ENCODE measurements at places on chromosomes 6 and 20. TPM values are rescaled to one million over a fixed set of nuclear protein-coding genes. Genes with fewer than 3 reads are reported as not detected.

Gene ZC2HC1B
- not detected for total RNA-seq

Gene IP6K3
- total RNA-seq, result 5.3 TPM

Gene E2F3
- 7.5 TPM for total RNA-seq

Gene TFAP2D
- not detected for total RNA-seq

DNA sequence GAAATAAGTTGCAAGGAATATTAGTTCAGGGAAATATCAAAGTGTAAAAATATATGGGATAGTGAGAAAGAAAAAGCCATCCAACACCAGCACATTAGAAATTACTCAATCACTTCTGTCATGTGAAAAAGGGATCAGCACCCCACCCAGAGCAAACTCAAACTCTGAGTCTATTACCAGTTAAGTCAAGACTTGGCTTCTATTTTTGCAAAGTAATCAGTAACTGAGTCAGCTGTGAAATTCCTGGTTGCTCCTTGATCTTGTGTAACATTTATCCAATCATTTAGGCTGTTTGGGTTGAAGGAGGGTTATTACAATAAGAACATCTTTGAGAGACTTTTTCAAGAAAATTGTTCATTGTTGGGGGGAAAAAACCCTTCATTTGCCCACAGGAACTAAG lies 51.2 kb downstream of the SLC22A23 start:
- H3K36me3 ChIP-seq, result no peaks in the 10 kb centered on the region
- no peak overlapping the region for H3K4me3 ChIP-seq
- H3K27me3 ChIP-seq, result no peaks in the 10 kb centered on the region
- H3K27ac ChIP-seq, result no peak overlapping the region

DNA sequence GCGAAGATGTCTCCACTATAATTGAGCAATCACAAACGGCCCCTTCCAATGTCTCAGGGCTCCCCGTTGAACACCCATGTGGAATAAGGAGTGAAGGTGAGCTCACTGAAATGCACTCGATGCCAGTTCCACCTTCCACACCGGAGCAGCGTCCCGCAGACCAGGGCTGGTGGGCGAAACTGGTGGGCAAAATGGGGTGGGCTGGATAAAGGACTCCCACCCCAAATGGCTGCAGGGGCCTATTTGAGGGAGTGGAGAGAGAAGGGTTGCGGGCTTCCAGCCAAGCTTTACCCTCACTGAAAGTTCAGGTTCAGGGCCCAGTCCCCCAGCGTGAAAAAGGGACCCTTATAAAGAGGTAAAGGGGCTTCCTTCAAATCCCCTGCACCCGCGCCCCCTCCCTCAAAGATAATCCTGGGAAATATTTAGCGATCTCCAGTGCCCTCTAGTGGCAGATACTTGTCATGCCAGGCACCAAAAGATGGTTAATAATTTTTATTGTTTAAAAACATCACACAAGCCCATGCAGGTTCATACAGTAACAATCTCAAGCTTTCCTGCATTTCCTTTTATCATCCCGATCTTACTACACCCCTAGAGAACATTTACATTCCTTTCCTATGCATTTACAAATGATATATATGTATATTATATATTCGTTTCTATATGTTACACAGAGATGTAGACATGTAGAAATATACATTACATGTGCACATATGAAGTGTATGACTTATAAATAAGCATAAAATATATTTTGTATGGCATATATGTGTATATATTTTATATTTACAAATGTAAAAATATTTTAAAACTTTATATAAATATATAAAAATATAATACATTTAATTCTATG lies 58.2 kb upstream of the NKX2-2 start:
- no peak overlapping the region for H3K27ac ChIP-seq
- H3K36me3 ChIP-seq, result no peaks in the 10 kb centered on the region
- peak; percentile 9 for DNase-seq

DNA sequence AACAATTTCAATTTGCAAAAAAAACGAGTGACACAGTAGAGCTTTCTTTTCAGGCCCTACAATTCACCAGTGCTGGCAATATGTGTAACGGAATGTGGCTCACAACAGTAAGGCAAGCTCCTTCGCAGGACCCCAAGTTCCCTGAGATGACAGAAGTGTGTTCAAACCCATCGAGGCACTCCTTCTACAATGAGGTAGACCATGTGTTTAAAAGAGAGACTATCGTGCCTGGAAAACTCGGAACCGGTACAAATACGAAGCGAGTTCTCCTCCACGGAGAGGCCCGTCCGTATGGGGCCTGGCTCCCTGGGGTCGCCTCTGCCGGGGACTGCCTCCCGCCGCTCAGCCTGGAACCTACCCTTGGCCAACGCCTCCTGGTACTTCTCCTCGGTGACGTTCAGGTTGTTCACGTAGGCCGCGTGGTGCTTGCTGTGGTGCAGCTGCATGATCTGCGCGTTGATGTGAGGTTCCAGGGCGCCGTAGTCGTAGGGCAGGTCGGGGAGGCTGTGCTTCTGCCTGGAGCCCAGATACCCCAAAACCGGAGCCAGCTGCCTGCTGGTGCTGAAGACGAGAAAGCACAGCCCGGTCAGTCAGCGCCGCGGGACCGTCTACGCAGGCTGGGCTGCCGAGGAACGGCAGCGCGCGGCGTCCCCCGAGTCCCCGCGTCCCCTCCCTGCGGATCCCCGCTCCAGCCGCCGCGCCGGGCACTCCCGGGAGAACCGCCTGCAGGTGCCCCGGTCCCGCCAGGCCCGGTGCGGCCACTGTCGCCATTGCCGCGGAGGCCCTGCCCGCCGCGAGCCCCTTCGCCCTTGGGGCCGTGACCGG lies 526 bp downstream of the SOD2 start:
- DNase-seq, result peak; percentile 62
- peaks cover 33% of the 10 kb centered on the region for H3K4me1 ChIP-seq
- peak overlapping the region; percentile 93 for H3K27ac ChIP-seq
- peaks cover 24% of the 10 kb centered on the region for H3K36me3 ChIP-seq
- H3K27me3 ChIP-seq, result no peaks in the 10 kb centered on the region

DNA sequence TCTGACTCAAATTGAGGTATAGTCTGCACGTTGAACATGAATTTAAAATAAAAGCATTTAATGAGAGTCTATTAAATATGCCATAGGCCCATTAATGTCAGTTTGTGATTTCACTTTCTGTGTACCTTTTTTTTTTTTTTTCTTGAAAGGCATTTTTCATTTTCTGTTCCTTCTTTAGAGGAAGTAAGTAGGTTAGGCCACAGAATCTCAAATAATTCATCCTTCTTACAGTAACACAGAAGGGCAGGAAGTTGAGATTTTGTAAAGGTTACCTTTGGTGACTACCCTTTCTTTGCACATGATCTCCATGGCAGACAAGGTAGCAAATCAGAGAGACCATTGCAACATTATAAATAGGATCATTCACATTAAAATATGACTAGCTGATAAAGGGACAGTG lies 9.6 kb downstream of the L3MBTL3 start:
- peaks cover under 1% of the 10 kb centered on the region for H3K4me1 ChIP-seq
- no peak overlapping the region for H3K27ac ChIP-seq
- no peak overlapping the region for H3K4me3 ChIP-seq
- DNase-seq, result no peak
- H3K27me3 ChIP-seq, result no peaks in the 10 kb centered on the region
- H3K36me3 ChIP-seq, result peaks cover 8% of the 10 kb centered on the region

DNA sequence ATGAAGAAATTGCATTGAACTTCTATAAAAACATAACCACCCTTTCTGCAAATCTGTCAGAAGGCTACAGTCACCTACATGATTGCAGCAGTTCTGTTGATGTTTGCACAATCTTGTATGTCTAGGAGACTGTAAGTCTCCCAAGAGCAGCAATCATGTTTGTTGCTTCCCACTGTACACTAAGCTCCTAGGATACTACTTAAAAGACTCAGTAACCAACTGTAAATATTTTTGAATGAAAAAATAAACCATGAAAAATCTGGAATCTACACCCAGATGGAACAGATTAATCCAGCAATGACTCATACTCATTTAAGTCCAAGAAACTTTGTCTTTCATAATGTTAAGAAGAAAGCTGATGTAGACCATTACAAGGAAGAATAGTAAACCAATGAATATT lies 168.5 kb upstream of the ATXN1 start:
- peak overlapping the region; percentile 93 for H3K27ac ChIP-seq
- no peaks in the 10 kb centered on the region for H3K36me3 ChIP-seq
- H3K27me3 ChIP-seq, result no peaks in the 10 kb centered on the region
- no peak overlapping the region for H3K4me3 ChIP-seq
- H3K4me1 ChIP-seq, result peaks cover 34% of the 10 kb centered on the region

- no peak overlapping the region for H3K4me3 ChIP-seq
- H3K27me3 ChIP-seq, result no peaks in the 10 kb centered on the region
- H3K27ac ChIP-seq, result no peak overlapping the region
- DNase-seq, result no peak
- H3K36me3 ChIP-seq, result no peaks in the 10 kb centered on the region
- peaks cover 7% of the 10 kb centered on the region for H3K4me1 ChIP-seq
Observed at GRCh38 chr6:170416959-170417606, 110.5 kb downstream of the FAM120B start.

- H3K27ac ChIP-seq, result no peak overlapping the region
- no peaks in the 10 kb centered on the region for H3K4me1 ChIP-seq
- no peaks in the 10 kb centered on the region for H3K36me3 ChIP-seq
- DNase-seq, result peak; percentile 6
- H3K27me3 ChIP-seq, result no peaks in the 10 kb centered on the region
Observed at GRCh38 chr6:3529721-3530120, 72.9 kb upstream of the SLC22A23 start.

DNA sequence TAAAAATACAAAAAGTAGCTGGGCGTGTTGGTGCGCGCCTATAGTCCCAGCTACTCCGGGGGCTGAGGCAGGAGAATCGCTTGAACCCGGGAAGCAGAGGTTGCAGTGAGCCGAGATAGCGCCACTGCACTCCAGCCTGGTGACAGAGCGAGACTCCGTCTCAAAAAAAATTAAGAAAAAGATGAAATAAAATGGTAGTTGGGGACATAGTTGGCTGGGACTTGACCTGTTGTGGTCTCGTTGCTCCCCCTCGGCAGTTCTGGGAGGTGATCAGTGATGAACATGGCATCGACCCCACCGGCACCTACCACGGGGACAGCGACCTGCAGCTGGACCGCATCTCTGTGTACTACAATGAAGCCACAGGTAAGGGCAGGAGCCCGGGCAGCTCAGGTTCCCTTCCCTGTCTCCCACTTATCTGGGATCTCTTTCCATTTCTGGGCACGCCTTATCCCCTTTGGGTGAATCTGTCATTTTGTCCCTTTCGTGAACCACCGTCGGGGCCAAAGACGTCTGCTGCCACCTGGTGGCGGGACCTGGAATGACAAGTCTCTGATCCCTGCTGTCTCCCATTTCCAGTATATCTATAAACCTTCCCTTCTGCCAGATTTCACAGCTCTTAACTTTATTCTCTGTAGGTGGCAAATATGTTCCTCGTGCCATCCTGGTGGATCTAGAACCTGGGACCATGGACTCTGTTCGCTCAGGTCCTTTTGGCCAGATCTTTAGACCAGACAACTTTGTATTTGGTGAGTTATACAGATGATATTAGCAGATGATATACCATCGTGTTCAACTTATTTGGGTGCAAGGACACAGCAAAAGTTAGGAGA lies 2.3 kb downstream of the TUBB start:
- peak overlapping the region; percentile 64 for H3K27ac ChIP-seq
- peak overlapping the region; percentile 78 for H3K4me3 ChIP-seq
- no peaks in the 10 kb centered on the region for H3K27me3 ChIP-seq
- H3K36me3 ChIP-seq, result peaks cover 70% of the 10 kb centered on the region
- peaks cover 57% of the 10 kb centered on the region for H3K4me1 ChIP-seq

DNA sequence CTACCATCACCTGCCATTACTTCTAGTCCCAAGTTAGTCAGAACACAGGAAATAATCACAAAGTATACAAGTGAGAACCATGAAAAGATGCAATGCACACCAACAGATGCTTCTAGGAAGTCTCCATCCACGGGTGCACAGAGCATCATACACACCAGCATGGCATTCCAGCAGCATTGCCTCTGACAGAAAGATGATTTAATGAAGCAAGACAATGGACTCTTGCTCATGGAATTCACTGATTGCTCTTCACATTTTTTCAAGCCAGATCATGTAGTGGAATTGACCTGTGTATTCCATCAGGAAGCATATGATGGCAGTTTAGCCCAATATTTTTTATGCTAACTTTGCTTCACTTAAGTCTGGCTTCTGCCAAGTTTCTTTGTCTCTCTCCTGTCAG lies 406.3 kb upstream of the RGS17 start:
- no peak for DNase-seq
- no peak overlapping the region for H3K27ac ChIP-seq
- H3K4me3 ChIP-seq, result no peak overlapping the region
- no peaks in the 10 kb centered on the region for H3K4me1 ChIP-seq
- H3K27me3 ChIP-seq, result no peaks in the 10 kb centered on the region

DNA sequence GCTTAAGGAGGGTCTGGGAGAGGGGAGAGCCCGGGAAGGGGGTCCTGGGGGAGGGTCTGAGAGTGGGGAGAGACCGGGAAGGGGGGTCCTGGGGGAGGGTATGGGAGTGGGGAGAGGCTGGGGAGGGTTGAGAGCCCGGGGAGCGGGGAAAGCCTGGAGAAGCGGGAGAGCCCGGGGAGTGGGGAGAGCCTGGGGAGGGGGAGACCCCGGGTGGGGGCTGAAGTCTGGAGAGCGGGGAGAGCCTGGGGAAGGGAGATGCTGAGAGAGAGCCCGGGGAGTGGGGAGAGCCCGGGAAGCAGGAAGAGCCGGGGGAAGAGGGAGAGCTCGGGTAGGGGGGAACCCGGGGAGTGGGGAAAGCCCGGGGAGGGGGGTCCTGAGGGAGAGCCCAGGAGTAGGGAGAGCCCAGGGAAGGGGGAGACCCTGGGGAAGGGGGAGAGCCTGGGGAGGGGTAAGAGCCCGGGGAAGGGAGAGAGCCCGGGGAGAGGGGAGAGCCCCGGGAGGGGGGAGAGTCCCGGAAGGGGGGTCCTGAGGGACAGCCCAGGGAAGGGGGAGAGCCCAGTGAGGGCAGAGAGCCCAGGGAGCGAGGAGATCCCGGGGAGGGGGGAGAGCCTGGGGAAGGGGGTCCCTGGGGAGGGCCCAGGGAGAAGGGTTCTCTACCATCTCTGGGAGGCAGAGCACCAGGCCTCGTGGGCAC lies 148.5 kb downstream of the SYNDIG1 start:
- no peak overlapping the region for H3K27ac ChIP-seq
- H3K4me1 ChIP-seq, result no peaks in the 10 kb centered on the region
- DNase-seq, result no peak

DNA sequence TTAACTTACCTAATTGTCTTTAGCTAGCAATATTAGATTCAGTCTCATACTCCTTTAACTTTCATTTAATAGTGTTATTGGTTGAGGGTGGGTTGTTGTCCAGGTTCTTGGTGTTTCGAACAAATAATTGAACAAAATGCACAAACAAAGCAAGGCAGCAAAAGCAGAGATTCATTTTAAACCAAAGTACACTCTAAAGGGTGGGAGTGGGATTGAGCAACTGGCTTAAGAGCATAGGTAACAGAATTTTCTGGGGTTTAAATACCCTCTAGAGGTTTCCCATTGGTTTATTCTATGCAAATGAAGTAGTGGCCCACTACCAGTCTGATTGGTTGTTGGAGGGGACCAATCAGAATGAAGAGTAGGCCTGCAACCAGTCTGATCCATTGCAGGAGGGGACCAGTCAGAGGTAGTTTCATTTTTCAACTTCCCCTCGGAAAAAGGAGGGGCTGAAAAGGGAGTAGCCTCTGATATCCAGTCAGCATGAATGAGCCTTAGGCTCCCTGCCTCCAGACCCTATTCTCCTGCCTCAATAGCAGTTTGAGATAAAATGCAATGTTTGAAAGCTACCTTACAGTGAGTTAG lies 26.3 kb upstream of the RAB23 start:
- no peak overlapping the region for H3K4me3 ChIP-seq
- peaks cover 11% of the 10 kb centered on the region for H3K4me1 ChIP-seq
- H3K27me3 ChIP-seq, result no peaks in the 10 kb centered on the region
- H3K36me3 ChIP-seq, result no peaks in the 10 kb centered on the region
- no peak overlapping the region for H3K27ac ChIP-seq

- H3K27me3 ChIP-seq, result peaks cover 25% of the 10 kb centered on the region
- no peaks in the 10 kb centered on the region for H3K36me3 ChIP-seq
- DNase-seq, result peak; percentile 26
- H3K4me1 ChIP-seq, result peaks cover 13% of the 10 kb centered on the region
- H3K27ac ChIP-seq, result no peak overlapping the region
- peak overlapping the region; percentile 39 for H3K4me3 ChIP-seq
Observed at GRCh38 chr6:79946272-79947190, 822 bp downstream of the ELOVL4 start.
